Activated CD8-positive, alpha-beta T cell treated with anti-CD3 and anti-CD28 coated beads for 36 hours (primary cell): ENCODE measurements at places on chromosomes 3 and 15.

DNA sequence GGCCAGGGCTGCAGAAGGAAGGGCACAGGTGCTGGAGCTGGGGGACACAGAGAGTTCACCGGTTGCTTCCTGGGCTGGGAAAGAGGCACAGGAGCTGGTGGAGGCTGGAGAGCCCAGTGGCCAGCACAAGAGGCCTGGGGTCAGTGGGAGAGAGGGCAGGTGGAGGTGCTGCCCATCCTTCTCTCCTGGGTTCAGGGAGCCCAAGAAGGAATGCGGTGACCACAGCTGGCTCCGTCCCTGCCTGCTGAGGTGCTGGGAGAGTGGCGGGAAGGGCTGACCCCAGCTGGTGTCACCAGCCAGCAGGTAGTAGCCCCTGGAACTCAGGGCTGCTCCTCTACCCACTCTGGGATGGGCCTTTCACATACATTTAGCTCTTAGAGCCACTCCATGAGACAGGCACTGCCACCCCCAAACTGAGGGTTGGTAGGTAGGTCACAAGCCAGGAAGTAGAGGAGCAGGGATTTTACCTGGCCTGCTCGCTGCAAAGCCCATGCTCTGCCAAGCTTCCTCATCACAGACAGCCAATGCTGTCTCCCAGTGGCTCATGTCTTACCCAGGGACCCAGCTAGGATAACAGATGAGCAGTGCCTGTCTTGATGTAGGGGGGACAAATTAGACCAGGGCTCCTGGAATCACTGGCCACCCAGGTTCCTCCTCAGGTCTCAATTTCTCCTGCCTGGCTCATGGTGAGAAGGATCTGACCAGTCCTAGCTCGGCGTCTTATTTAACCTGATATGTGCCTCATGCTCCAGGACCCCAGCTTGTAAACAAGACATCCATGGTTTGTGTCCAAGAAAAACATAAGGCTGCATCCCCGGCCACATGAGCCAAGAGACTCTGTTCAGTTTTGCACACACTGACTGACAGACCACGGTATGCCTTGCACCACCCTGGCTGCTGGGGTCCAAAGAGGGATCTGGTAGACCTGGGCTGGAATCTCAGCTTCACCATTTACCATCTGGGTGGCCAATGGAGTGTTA is 119.2 kb downstream of the CORO2B start:
- no peak for DNase-seq

DNA sequence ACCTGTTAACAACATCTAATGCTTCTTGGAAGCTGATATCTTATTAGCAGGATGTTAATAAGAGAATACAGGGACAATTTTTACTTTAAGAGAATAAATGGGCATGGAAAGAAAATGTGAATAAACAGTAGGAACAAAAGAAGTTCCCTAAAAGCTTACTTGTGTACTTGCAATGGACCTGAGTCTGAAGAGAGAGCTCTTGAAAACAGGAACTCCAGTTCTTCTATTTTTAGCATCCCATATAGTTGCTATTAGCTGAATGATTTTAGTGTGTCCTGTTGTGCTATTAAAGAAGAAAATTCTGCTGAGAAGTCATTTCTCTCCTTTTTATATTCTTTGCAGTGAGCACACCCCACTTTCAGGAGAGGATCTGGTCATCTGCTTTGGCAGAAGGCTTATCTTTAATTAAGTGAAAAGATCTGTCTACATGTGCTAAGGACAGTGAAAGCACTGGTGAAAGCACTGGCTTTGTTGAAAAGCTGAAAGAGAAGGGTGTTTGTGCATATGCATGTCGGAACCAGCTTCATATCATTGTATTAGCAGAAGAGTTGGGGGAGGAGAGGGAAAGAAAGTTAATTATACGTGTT is 1.4 kb upstream of the ST3GAL6 start:
- no peak for DNase-seq

DNA sequence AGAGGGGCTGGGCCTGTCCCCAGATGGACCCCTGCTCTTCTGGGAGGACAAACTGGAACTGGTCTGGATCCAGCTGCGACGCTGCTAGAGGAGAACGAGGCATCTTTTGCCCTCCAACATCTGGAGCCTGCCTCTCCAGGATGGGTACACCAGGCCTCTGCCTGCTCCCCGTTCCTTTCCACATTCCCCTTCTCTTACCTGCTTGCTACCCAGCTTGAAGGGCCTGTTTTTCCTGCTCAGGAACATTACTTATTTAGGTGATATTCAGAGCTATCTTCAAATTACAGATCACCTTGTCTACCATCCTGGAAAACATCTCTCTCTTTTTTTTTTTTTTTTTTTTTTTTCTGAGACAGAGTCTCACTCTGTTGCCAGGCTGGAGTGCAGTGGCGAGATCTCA is 64.0 kb downstream of the CHRD start:
- DNase-seq: no peak

GRCh38 chr3:101195951-101196713 is 124.2 kb downstream of the IMPG2 start:
- DNase-seq: no peak

DNA sequence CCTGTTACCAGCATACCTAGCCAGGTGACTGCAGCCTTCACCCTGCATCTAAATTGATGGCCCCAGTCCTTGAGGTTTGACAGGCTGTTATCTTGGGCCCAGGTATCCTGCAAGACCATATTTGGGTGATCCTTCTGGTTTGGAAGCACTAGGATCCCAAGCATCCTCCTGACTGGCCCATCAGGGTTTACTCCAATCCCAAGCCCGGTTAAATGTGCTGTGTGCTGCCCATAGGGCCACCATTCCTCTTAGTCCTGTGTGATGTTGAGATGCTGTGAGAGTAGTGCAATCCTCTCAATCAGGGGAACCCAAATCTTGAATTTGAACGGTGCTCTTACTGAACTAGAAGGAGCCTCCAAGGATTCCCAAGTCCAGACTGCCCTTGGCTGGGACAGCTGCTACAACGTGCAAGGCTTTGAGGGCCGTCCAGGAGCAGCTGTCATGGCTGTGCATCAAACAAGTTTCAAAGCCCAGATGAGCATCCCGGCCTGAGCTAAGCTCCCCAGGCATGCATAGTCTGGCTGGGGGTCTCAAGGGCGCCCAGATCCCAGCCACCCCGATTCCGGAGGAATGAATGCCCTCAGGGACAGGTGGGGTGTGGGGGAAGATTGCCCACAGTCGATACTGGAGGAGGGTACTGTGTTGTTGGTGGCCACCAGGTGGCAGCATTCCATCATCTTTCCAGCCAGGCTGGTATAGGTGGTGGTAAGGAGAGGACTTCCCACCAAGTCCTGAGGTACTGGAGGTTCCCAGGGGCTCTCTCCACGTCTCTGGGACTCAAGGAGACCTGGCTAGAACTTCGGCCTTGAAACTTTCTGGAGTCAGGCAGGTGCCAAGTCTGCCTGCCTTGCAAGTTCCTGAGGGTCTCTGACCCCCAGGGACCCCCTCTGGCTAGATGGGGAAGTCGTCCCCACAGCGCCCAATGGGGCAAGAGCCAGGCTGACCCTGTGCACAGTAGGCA is 32.6 kb downstream of the RBM5 start:
- peak; percentile 84 for DNase-seq

DNA sequence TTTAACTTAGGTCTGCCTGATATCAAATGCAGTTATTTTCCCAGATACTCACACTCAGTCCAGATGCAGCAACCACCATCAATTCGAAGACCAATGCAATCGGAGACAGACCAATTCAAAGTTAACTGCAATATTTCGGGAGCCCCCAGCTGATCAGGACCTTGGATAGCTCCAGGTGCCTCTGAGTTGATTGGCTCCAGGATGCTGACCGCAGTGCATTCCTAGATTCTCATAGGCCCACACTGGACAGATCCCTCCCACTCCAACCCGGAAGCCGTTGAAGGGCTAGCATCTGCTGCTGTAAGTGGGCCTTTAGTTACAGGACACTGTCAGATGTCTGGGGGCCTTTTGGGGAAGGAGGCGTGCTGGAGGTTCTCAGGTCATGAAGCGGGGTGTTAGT is 89.5 kb upstream of the ATP2B2 start:
- peak; percentile 57 for DNase-seq

- no peak for DNase-seq
These were observed 2.8 kb downstream of the EPHB1 start for GRCh38 chr3:134797741-134798451.
